Posterior vena cava (tissue), 2 donors: ENCODE measurements at places on chromosomes 5 and 9. TPM values are rescaled to one million over a fixed set of nuclear protein-coding genes. Genes with fewer than 3 reads are reported as not detected.

Gene FOXD4L6
- total RNA-seq = not detected

Gene SMIM33
- not detected for total RNA-seq

Gene CORO2A
- total RNA-seq = 0.95 TPM

GRCh38 chr9:14068690-14069089, 245.3 kb downstream of the NFIB start:
- no peak for DNase-seq

DNA sequence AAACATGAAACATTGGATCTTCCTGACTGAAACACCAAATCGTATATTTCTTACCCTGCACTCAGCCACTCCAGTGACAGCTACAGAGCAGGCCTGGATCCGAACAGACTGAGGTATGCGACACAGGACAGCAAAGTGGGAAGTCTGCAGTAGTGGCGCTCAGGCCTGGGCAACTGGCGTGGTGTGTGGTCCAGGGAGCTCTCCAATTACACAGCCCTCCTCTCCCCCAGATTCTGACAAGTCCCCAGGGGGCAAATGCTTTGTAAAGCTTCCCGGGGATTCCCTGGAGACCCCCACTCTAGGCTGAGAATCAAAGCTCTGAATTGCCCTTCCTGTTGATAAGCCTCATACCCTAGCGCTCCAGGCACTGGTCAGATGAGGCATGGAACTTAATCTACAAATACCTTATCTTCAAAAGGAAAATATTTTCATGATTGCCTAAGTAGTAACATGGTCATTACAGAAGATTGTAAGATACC, 104.8 kb upstream of the ERCC6L2 start:
- no peak for DNase-seq

DNA sequence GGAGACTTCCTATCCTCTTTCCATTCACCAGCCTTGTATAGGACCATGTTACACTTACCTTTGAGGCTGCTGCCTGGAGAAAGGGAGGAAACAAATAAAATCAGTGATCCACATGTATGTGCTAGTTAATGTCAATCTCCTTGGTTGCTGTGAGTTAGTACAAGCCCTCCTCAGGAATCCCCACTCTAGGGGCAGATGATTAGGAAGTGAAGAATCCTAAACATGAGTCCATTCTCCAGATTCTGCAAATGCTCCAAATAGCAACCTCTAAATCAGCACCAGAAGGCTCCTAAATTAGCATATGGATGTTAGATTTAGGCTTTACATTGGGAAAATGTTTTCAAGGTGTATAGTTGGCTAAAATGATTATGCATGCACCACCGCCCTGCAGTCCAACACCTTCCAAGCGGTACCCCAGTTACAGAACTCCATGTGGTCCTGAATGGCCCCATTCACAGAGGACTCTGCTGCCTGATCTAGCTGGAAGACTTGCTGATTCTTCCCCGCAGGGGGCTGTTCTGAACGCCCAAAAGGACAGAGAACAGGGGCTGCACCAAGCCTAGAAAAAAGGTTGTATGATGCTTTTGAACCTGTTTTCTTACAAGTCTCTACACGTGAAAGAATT, 123.2 kb downstream of the TLE1 start:
- no peak for DNase-seq

DNA sequence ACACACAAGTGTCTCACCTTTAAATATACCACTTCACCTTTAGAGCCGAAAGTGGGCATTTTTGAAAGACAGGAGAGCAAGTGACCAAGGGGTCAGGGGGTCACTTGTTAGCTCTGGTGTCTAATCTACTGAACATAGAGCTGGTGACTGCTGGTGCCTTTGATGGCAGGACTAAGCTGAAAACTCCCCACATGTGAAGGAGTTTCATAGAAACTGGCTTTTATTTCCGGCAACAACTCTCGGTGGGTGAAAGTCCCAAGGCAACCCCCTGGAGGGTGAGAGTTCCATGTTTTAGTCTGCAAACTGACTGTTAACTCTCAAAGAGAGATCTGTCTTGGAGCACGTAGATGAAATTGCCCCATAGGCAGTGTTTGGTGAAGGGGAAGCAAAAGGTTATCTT, 466.9 kb downstream of the DMRTA1 start:
- DNase-seq = no peak

GRCh38 chr5:3899093-3899492, 303.5 kb downstream of the IRX1 start:
- DNase-seq = no peak

DNA sequence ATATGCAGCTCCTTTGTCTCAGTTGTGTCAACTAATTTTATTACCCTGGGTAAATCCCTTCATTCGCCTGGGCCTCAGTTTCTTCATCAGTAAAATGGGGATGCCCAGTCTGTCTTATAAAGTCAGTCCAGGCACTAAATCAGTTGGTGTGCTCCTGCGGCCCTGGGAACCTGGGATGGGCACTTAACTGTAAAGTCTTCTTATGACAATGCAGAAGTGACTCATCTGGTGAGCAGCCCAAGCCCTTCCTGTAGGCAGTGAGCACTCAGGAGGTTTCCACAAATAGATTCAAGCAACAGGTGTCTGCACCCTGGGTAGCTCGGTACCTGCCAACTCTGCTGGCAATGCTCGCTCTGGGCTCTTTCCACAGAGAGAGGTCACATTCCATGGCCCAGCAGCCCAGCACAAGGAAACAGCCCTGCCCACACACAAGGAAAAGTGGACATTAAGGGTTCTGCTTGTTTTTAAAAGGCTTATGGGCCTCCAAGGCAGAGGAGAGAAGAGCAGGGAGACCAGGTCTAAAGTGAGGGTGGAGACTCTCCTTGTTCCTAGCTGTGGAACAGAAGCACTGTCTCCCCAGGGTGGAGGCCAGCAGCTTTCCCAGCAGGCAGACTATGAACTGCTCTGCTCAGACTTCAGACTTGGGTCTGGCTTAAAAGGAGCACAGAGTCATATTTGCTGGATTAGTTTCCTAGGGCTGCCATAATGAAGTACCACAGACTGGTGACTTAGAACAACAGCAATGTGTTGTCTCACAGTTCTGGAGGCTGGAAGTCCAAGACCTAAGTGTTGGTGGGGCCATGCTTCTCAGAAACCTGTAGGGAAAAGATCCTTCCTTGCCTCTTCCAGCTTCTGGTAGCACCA, 89.7 kb upstream of the ADRA1B start:
- DNase-seq = no peak

DNA sequence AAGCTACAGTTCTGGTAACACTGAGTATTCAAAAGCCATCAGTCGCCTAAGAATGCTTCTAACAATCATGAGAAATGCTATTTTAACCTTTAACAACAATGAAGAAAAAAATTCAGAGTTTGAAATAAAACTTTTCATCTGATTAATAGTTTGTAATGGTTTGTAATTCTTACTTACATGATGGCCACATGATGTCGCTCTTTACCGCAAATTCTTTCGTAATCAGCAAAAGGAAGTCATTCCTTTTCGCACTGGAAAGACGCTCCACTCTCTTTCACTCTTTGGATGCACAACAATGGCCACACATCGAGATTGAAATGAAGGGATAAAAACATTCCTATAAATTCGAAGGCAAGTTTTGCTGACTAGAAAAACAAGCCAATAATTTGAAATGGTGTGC, at the start of gene PCDHA7:
Gene PCDHA7 (plus strand): TSS at position 277 of the 400 bp plus-strand sequence. CDS start 115 bp downstream, at position 392.
- DNase-seq = no peak

GRCh38 chr5:149664666-149665415, 65.3 kb upstream of the PPARGC1B start:
- no peak for DNase-seq

GRCh38 chr5:65190328-65191053, 291.2 kb downstream of the ADAMTS6 start:
- no peak for DNase-seq

- DNase-seq = no peak
Observed at GRCh38 chr9:93261281-93261680, 77.3 kb downstream of the WNK2 start.

GRCh38 chr9:99119976-99120655, 15.2 kb downstream of the TGFBR1 start:
- no peak for DNase-seq
